ENCODE measurements at places on chromosomes 11 and 22. TPM values are rescaled to one million over a fixed set of nuclear protein-coding genes. Genes with fewer than 3 reads are reported as not detected.

The SLC15A3 gene
- total RNA-seq: 19.2 TPM

The MFRP gene
- total RNA-seq: not detected

The CNIH2 gene
- total RNA-seq: 0.57 TPM

The KCNJ1 gene
- total RNA-seq: 0.13 TPM

DNA sequence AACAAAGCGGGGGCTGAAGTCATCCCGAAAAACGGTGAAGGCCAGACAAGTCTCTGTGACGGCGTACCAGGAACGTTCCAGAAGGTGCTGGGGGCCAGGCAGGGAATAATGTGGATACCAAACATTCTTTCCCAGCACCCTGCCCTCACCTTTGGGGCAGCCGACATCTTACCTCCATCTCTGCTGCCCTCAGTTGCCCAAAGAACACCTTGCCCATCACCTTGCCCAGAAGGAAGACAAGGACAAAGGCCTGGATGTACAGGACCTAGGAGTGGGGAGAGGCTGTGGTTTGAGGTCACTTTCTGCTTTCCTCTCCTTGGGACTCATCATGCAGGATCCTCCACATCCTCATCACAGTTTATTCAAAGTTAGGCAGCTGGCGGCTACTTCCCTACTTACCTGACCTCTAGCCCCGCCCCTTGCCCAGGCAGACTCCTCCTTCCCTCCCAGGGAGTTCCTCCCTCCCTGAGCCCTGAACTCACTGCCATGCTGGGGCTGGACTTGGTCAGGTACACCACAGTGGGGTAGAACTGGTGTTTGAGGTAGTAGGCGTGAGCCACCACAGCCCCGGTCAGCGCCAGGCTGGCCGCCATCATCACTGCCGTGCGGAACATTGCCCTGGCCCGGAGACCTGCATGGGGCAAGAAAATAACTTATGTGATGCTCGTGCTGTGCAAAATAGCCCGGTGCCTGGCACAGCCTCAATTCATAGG, 1.2 kb downstream of the SYVN1 start:
- DNase-seq: peak; percentile 20

DNA sequence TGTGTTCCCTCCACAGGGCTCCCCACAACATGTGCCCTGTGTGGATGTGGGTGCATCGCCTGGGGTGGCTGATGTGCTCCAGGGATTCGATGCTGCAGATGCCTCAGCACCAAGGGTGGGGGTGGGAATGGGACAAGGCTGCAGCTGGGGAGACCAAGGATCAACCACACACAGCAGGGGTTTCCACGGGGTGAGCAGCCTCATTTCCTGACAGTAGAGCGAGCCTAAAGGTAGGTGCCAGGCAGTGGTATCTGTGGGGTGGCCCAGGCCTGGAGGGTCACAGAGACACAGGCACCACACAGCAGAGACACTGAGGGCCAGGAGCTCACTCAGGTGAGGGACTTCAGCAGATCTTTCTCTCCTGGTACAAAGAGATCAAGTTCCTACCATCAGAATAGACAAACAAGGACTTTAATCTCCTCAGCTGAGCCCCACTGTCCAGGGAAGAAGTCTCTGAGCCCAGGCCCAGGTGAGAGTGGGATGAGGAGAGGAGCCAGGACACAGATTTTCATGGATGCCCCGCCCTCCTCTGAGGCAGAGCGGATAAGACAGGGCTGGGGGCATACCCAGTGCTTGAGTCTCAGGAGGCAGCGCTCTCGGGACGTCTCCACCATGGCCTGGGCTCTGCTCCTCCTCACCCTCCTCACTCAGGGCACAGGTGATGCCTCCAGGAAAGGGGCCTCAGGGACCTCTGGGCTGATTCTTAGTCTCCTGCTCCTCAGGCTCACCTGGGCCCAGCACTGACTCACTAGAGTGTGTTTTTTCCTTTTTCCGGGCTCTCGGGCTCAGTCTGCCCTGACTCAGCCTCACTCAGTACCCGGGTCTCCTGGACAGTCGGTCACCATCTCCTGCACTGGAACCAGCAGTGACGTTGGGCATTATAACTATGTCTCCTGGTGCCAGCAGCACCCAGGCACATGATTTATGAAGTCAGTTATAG, 19.7 kb downstream of the GGTLC2 start:
- no peak for DNase-seq

DNA sequence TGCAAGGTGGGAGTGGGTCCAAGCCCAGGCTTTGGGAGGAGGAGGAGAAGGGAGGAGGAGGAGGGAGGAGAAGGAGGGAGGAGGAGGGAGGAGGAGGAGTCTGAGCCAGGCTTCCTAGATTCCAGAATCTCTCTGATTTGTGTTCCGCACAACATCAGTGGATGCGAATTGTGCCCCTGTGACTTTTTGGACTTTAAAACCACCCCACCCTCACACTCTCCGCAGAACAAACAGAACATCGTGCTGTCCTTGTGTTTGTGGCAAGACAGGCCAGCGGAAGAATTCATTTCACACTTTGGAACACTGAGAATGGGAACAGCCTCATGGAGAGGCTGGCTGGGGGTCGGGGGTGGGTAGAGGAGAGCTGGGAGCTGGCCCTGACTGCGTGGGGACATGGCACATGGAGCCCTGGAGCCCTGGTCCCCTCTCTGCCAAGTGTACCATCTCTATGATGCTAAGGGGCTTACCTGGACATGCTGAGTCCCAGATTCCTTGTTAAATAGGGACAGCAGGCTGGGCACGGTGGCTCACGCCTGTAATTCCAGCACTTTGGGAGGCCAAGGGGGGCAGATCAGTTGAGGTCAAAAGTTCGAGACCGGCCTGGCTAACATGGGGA, 16.4 kb upstream of the SHANK2 start:
- no peak for DNase-seq
